ENCODE measurements at places on chromosomes 2 and 18. TPM values are rescaled to one million over a fixed set of nuclear protein-coding genes. Genes with fewer than 3 reads are reported as not detected.

SLC9A4 gene
- total RNA-seq, result not detected

DNA sequence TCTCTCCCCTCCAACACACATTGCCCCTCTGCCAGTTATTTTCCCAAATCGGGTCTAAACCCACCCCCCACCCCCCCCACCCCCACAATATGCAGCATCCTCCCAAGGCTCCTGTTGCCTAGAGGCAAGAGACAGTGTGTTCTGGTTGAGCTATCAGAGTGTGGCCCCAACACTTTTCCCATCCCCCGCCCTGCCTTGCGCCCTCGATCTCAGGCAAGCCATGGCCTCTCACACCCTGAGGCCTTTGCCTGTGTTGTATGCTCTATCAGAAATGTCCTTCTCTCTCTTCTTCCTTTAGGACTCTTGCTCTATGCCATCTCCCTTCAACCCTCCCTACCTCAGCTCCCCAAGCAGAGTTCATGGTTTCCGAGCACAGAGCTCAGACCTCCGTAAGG is 9.5 kb upstream of the GRHL1 start:
- no peak for DNase-seq

EFHD1 gene
- 0.61 TPM for total RNA-seq

DNA sequence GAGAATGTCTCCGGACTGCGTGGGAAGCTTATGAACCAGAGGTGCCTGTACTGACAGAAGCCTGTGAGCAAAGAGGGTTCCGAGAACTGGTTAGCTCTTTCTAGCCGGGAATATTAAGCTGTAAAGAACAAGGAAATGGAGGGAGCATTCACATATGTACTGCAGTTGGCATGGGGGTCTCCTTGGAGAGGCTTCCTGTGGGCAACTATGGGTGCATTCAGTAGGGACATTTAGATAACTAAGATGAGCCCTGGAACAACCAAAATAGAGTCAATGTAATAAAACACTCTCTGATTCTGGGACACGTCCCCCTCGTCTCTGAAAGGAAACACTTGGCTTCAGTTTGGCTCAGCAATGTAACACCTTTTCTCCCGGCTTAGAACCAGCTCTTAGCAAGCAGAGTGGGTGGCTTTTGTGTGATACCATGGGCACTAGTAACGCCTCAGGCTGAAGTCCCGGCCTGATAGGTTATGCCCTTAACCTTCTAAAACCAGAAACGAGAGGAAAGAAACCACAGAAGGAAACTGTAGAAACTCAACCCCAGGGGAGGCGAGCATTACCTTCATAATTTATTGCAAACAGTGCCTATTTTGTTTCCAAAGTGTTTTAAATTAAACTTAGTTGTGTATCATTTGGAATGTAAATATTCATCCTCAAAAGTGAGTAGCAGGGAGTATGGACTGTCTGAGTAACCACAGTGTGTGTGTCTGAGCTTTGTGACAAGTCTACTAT is 48.8 kb upstream of the LPIN2 start:
- no peak for DNase-seq

RNF125 gene
- 2.3 TPM for total RNA-seq

CNDP1 gene
- under 0.01 TPM for total RNA-seq

CELF4 gene
- not detected for total RNA-seq

DNA sequence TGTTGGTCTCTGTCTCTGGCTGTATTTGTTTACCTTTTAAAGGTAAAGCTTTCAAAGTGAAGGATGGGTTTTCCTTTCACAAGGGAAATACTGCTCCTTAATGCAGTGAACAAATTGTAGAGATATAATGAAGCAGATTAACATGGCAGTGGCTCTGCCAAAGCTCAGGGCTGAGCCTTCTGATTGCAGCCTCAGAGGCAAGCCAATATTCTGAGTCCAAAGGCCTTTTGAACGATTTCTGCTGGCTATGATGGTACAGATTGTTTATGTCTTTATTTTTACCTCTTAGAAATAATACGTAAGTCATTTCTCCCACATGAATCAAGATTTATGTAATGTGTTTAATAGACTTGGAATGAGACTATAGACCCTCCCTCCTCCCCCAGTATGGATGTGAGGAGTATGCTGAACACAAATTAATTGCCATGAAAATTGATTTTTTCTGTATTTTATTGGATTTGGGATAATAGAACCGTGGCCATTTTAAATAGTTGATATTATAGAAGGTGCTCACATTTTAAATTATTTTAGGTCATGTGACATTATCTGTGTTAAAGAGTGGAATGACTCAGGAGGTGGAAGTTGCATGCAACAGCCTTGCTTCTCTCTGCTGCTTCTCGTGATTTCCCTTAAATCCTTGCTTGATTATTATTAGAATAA is 772 bp downstream of the SCN2A start:
- no peak for DNase-seq

DNA sequence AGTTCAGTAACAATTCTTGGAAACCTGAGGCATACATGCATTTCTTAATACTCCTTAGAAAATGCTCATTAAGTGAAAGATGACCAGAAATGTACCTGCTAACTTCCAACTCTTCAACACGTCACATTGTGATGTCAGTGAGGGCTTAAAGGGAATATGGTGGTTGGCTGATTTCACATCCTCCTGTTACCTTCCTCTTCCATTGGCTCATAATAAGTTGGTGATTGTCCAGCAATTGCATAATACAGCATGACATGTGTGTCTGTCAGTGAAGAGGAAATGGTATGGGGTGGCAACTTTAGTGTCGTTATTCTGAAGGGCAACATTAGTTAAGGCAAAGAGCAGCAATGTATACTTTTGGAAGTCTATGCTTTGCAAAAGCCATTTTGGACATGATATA is 26.0 kb downstream of the PLEK start:
- DNase-seq, result no peak

- no peak for DNase-seq
Measured at GRCh38 chr18:210733-211132, 52.4 kb downstream of the USP14 start.

DNA sequence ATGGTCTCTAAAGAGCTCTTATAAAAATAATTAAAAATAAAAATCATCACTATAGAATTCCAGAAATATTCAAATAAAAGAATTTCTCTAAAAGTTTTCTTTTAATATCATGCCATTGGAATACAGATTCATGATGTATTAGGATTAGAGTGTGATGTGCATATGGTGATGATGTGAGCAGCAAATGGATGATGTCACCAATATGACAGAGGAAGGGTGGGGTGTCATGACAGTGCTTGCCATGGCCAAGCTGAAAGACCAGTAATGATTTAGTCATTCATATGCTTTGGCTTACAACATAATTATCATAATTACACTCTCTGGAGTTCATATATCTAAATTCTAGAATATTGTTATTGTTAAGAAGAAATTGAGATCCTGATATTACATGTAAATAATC is 27.4 kb upstream of the TTC32 start:
- no peak for DNase-seq

- DNase-seq, result no peak
Measured at GRCh38 chr2:232456296-232457120, 555 bp downstream of the ALPI start.

DNA sequence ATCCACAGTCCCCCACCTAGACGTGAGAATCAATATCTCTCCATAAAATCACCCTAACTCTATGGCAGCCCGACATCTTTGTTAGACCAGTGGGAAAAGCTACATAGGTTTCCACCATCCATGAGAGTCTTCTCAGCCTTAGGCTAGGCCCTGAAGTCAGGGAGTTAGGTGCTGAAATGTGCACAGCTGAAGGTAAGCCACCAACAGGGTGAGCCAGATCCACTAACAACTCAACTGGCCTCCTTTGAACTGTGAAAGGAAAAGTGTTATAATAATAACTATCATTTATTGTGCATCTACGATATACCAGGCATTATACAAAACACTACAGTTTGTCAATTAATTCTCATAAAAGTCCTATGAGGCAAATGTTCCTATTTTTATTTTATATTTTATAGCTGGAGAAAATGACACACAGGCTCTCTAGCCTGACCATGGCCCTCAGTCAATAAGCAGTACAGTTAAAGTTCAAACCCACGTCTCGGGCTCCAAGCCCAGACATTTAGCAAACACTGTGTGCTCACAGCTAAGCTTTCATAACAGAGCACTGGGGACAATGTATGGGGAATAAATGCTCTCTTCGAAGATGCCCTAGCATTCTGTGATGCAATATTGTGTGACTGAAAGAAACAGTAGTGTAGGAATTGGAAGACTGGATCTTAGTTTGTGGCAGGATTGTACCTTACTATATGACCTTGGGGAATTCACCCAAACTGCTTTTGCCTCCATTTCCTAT is 11.2 kb upstream of the CYP27C1 start:
- no peak for DNase-seq

DNA sequence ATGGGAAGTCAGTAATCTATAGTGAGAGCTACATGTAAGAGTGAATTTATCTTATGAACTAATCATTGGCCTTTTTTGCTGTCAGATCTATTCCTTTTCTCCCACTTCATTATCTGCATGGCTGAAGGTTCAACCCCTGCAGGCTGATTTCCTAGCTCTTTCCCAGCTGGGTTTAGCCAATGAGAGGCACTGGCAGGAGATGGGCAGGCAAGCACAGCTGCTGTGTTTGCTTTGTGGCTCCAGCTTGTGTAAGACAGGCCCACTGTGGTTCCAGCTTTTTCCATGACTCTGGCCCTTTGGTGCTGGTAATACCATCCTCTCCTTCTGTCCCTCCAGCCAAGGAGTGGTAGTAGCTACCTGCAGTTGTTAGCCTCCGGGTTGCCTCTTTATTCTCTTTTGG is 248.8 kb downstream of the PLCL1 start:
- DNase-seq, result no peak

GRCh38 chr2:236571145-236571544 is 1.5 kb downstream of the ACKR3 start:
- no peak for DNase-seq

DNA sequence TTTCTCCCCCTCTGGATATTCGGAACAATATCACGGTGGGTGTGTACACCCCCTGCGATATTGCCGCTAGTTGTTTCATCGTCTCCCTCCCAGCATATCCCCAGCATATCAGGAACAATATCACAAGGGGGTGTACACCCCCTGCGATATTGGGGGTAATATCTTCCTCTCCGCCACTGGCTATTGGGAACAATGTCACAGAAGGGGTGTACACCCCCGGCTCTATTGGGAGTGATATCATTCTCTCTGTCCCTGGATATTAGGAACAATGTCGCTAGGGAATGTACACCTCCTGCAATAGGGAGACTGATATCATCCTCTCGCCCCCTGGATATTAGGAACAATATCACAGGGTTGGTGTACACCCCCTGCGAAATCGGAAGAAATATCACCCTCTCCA is 1932.0 kb downstream of the SUCLG1 start:
- no peak for DNase-seq

- DNase-seq, result no peak
Measured at GRCh38 chr2:199440118-199440517, 17.6 kb downstream of the SATB2 start.

Measured in mammary epithelial cell (primary cell).